Stimulated activated CD8-positive, alpha-beta memory T cell treated with anti-CD3 and anti-CD28 coated beads, Interleukin-7, amount 100 ng/mL, for 4 hours (primary cell): ENCODE measurements at places on chromosomes 12 and 14.

GRCh38 chr12:2489275-2489674 lies 305.5 kb upstream of the FKBP4 start:
- DNase-seq = no peak

DNA sequence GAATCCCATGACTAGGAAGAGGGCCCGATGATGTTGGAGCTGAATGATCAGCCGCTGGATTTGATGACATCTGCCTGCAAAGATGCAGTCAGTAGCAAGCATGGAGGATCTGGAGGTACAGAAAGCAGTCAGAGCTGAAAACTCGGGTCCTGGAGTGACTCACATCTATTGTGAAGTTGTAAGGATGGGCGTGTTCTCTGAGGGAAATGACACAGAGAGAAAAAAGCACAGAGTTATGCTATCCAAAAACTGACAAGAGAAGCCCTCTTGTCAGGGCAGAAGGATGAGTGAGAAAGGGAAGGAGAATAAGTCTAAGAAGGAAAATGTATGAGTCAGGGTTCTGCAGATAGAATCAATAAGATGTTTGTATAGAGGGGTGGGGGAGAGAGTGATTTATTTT lies 380.4 kb upstream of the CCDC196 start:
- DNase-seq = no peak

- no peak for DNase-seq
Measured at GRCh38 chr12:58888131-58888783, 32.0 kb downstream of the LRIG3 start.

DNA sequence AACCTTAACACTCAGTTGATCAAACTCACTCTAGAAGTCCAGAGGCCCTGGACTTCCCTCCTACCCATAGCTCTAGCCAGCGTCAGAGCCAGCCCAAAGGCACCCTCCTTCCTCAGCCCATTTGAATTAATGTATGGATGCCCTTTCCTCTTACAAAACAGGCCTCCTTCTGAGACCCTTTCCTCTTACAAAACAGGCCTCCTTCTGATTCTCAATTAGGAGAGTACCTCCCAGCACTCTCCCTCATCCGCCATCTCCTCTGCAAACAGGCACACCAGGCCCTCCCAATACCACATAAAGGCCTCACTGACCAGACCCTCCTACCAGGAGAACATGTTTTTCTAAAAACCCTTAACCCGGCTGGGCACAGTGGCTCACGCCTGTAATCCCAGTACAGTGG lies 65.7 kb downstream of the MOK start:
- no peak for DNase-seq

DNA sequence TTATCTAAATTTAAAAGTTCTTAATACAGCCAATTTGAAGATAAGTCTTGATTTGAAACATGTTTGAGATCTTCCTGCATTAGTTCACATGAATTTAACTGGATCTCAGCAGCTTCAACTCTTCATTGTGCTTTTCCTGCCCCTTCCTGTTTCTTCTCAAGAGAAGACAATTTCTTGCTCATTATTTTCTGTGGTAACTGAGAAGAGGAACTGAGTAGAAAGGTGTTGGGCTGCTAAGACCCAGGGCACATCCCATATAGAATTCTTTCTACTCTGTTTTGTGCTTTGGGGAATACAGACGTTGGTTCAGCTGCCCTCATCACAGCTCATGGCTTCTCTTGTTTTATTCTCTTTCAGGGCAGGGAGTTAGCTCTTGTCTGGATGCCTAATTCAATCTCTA lies 110.2 kb downstream of the SNAPC1 start:
- DNase-seq = no peak

- DNase-seq = no peak
Measured at GRCh38 chr14:70982200-70982599, 74.9 kb downstream of the PCNX1 start.

GRCh38 chr12:65814038-65814437 lies 10.2 kb upstream of the HMGA2 start:
- DNase-seq = no peak
